ENCODE measurements at places on chromosomes 1 and 21.

DNA sequence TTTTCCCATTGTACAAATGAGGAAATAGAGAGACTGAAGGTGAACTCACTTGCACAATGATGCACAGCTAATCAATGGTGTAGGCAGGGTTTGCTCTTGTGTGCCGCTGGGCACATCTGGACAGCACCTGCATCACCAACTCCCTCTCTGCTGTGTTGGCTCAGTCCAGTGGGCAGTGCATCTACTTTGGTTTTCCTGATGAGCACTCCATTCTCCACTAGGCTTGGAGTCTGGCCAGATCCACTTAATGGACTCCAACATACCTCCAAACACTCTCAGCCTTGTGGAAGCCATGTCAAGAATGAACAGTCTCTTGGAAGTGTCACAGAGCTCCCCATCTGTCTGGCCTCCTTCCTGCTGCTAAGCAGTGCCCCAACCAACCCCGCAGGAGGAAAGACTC, 152.2 kb downstream of the HIVEP3 start:
- DNase-seq: no peak

GRCh38 chr1:170209125-170209524, 63.4 kb downstream of the NTMT2 start:
- no peak for DNase-seq

DNA sequence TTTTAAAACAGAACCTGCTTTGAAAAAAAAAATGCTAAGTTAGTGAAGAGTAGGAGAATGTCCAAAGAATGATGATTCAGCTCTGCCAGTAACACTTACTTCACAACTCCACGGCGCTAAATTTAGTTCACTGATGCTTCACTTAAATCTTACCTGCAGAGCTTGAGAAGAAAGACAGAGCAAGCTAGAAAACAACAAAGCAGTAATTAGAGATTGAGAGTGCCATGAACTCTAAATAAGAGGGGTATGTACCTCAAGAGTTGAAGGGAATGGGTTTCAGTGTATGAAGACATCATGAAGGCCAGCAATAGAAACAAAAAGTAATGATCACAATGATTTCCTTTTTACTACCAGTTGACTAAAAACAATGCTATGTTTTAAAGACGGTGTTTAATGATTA, 32.8 kb downstream of the EPRS1 start:
- no peak for DNase-seq

GRCh38 chr1:104182251-104182650, 432.6 kb downstream of the AMY1C start:
- DNase-seq: no peak

GRCh38 chr21:25579226-25580013, 27.9 kb downstream of the MRPL39 start:
- no peak for DNase-seq

DNA sequence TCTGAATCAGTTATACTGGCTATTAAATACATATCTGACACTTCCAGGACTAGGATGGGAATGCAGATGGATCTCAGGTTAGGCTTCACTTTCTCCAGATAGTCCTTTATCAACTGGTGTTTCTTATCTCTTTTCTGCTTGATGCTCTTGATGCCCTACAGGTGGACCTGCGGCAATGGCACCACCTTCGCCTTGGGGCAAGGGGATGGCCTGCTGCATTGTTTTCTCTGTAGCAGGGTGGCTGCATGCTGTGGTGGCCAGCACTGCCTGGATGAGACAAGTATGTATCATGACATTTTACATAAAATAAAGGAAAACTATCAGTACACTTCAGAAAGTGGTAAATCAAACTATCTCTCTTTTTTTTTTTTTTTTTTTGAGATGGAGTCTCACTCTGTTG, 217.7 kb upstream of the ZP4 start:
- DNase-seq: no peak

DNA sequence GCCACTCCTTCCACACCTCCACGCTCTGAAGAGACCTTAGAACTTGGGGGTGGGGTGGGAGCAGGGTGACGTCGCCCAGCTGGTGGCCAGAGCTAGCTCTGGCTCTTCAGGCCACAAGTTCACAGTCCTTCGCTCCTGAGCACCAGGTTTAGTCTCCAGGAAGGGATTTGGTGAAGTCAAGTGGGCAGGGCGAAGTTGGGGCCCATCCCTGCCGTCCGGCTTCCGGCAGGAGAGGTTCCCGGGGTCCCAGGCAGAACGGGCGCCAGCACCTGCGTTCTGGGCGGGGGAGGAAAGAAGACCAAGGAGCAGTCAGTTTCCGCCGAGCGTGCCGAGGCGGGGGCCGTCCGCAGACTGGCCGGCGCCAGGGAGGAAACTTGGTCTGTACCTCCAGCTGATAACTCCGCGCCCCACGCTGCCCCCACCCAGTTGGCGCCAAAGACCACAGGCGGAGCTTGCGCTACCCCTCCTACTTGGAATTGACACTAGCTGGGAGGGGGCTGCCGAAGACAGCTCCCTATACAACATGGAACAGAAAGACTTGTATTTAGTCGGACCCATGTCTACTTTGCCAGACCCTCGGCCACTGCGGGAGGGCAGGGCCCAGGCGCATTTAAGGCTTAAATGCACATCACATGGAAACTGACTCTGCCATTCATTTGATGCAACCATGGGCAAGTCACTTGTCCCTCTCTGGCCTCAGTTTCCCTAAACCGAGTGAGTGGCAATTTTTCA, 995 bp downstream of the ID3 start:
- no peak for DNase-seq

GRCh38 chr1:109371341-109371739, 26.4 kb downstream of the SORT1 start:
- no peak for DNase-seq

DNA sequence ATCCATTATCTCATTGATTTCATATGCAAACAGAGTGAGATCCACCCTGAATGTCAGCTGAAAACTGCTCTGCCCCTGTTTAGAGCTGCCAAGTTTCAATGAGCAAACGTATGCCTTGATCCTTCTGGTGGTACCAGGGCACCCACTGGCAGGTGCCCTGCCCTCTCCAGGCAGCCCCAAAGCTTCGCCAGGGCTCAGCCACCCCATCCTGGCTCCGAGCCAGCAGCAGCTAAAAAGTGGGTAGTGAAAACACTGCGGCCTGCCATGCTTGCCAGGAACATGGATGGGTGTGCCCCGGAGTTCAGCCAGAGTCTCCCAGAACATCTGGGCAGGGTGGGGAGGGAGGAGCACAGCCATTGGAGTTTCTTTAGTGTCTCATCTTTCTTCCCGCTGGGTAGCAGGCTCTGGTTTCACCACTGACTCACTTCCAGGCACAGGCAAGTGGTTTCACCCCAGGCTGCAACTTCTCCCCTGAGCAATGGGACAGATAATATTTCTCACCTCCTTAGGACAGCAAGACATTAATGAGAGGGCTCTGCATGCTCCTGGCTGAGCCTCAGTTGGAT, 8.1 kb upstream of the LMX1A start:
- no peak for DNase-seq

GRCh38 chr1:198253668-198254067, 96.9 kb downstream of the NEK7 start:
- DNase-seq: no peak

DNA sequence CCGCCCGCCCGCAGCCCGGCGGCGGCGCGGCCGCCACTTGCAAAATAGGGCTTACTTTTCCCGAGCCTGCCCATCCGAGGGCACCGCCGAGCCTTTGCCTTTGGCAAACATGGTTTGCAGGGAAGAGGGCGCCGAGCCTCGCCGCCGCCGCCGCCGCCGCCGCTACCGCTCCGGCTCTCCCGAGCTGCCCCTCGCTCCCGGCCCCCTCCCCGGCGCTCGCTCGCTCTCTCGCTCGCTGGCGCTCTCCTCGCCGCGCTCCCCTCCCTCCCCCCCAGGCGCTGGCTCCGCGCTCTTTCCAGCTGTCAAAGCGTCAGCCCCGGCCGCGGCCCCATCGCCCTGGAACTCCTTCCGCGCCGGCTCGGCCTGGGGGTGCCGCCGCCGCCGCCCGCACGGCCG, 298 bp downstream of the SSBP3 start:
- DNase-seq: no peak

DNA sequence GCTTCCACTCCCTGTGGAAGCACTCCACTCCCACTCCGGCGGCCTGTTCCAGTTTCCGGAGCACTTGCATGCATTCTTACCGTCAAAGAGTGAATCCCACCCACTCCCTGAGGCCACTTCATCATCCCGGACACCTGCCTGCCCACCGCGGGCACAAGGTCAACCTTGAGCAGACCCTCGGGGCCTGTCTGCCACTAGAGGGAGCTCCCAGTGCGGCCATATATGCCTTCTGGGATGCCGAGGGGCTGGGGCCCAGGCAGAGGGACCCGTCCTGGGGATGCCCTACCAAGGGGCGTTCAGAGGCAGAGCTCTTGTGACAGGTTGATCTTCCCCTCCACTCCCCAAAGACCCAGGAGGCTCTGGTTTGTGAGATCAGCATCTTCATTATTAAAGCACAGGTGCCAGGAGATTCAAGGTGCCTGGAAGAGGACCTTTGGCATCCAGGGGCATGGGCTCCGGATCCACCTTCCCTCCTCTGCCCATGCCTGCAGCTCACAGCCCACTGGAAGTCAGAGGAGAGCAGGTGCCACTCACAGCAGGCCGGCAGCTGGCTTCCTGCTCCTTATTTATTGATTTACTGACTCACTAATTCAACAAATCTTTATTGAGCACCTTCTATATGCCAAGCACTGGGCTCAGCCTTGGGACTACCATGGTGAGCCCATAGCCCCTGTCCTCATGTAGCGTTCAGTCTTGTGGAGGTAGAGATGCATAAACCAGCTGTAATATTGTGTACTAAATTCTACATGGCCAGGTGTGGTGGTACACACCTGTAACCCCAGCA, 47.3 kb downstream of the UBIAD1 start:
- peak; percentile 12 for DNase-seq

- no peak for DNase-seq
These were observed 43.7 kb upstream of the PSEN2 start for GRCh38 chr1:226826479-226827261.

DNA sequence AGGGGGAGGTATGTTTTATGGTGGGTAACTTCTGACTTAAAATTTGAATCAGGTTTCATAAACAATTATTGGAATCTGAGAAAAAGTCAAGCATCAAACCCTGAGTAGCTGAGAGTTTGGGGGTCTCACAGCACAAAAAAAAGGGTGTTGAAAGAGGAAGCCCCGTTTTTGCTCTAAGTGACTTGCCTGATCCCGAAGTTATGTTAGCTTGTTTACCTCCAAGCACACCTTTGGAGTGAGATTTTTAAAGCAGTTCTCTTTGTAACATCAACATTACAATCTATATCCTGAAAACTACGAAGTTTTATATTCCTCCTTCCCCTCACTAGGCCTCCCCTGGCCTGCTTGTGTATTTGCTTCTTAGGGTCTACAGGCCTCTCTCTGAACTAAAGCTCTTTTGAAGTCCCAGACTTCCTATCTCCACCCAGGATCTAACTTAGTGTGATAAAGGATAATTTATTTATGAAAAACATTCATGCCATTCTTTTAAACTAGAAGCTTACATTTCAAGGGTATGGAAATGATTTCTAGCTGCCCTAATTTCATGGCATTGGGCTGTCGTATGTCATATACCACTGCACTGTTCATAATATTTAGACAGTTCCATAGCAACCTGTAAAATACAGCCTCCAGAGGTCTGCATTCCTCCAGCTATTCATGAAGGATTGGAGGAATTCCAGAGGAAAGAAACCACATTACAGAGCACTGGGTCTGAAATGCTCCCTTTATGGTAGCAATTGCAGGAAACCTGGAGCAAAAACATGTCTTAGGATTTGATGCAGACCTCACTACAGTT, 36.1 kb upstream of the RGS1 start:
- DNase-seq: no peak

GRCh38 chr1:44076066-44076465, 42.6 kb upstream of the KLF17 start:
- DNase-seq: no peak

GRCh38 chr1:231686384-231686783, 59.8 kb downstream of the DISC1 start:
- DNase-seq: no peak

DNA sequence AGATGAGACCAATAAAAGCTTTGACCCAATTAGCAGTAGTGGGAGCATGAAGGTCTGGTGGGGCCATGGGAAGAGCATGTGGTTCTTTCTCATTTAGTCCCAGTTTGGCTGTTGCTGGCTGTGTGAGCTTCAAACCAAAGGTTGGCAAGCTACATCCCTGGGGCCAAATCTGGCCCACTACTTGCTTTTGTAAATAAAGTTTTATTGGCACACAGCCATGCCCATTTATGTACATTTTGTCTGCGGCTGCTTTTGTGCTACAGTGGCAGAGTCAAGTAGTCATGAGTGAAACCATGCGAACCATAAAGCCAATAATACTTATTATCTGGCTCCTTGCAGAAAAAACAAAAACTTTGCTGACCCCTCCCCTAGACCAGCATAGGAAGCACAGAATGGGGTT, 196.9 kb downstream of the PRDM2 start:
- no peak for DNase-seq

DNA sequence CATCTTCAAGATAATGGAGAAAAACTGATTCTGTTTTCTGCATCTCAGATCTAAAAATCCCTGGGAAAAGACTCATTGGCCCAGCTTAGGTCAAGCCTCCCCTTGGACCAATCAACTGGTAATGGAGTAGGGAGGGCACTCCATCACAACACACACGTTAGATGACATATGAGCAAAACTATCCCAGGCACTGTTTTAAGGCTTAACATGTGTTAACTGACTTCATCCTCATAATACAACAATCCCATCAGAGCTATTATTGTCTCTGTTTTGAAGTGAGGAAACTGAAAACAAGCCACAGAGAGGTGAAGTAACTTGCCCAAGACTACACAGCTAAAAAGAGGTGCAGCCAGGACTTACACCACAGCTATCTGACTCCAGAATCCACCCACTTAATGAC, 14.7 kb upstream of the CITED4 start:
- DNase-seq: no peak

GRCh38 chr21:39066829-39067780, 116.1 kb downstream of the PSMG1 start:
- no peak for DNase-seq

GRCh38 chr1:34696230-34696629, 58.6 kb upstream of the GJB5 start:
- DNase-seq: no peak

DNA sequence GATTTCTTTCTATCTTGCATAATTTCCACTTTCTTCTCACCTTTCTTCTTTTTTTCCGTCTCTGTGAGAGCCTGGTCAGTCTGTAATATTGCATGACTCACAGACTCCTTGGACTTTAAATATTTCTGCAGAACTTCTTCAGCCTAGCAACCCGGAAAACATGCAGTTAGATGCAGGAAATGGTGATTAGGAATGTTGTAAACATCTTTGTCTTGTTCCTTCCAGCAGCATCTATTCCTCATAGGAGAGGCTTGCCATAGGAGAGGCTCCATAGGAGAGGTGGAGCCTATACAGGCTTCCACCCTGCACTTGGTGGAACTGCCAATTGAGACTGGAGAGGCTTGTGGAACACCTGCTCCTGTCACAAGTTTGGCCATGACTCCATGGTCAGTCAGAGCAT, 10.0 kb downstream of the GBP5 start:
- no peak for DNase-seq
